ENCODE measurements at places on chromosomes 5 and 9.

DNA sequence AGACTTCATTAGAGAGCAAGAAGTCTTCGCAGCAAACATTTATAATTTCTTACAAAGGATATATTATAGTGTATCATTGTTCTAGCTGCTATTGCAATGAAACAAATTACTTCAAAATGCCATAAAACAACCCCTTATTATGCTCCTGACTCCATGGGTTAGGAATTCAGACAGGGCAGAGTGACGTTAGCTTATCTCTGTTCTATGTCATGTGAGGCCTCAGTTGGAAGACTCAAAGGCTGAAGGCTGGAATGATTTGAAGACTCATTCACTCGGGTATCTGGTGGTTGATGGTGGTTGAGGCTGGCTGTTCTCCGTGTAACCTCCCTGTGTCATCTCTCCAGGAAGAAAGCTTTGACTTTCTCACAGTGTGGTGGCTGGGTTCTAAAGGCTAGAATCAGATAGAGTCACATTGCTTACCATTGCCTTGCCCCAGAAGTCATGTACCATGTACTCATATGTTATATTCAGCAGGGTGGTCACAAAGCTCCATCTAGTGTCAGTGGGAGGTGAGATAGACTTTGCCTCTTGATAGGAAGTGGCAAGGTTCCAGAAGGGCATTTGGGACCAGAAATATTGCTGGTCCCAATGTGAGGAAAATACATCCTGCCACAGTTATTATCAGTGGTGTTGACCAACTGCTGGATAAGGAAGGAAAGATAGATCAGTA is 226.9 kb downstream of the TMEM38B start:
- DNase-seq = no peak

DNA sequence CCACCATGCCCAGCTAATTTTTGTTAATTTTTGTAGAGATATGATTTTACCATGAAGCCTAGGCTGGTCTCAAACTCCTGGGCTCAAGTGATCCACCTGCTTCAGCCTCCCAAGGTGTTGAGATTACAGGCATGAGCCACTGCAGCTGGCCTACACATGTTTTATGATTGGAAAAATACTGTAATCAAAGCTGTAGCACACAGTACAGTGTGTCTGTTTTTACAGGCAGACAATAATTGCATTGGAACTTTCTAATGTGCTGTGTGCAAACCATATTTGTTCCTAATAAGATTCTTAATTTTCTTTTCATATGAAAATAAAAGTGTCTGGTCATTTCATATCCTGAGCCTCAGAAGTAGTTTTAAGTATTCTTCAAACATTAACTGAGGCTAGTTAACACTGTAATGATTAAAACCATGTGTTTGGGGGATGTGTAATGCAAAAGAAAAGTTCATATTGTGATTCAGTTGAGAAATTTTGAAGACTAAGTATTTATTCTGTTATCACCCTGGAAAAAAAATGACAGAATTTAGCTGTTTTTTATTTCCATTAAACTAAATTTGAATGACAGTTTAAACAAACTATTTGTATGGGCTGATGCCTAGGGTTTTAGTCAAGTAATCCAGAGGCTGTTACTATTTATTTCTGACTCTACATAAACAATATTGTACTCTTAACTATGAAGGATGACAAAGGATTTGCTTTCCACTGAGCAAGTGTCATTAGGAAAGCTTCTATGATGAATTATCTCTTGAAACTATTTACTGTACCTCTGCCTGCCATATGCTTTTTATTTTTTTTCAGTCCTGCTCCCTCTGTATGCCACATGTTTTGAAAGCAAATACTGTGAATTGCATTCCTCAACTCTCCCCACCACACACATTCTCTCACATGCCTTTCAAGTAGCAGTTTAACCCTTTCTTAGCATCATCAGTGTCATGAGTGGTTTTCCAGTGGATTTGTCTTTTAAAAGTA is 111.5 kb downstream of the MTREX start:
- DNase-seq = no peak

GRCh38 chr5:112257976-112258375 is 161.1 kb downstream of the EPB41L4A start:
- no peak for DNase-seq

DNA sequence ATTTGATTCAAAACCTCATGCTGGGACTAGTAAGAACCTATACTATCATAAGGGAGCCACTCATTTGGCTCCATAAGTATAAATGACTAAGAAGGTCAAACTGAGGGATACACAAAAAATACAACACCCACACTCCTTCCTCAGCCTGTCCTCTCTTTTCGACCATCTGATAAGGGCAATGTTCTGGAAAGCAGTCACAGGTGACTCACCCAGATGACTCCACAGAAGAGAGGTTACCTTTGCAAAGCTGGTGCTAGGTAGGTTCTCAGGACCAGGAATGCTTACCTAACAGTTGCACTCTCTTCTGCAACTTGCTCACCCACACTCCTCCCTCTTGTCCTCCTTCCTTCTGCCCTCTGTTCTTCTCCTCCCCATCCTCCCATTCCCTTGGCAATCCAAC is 32.9 kb downstream of the LHFPL2 start:
- DNase-seq = no peak

GRCh38 chr9:121801579-121801978 is 150.1 kb downstream of the DAB2IP start:
- no peak for DNase-seq

DNA sequence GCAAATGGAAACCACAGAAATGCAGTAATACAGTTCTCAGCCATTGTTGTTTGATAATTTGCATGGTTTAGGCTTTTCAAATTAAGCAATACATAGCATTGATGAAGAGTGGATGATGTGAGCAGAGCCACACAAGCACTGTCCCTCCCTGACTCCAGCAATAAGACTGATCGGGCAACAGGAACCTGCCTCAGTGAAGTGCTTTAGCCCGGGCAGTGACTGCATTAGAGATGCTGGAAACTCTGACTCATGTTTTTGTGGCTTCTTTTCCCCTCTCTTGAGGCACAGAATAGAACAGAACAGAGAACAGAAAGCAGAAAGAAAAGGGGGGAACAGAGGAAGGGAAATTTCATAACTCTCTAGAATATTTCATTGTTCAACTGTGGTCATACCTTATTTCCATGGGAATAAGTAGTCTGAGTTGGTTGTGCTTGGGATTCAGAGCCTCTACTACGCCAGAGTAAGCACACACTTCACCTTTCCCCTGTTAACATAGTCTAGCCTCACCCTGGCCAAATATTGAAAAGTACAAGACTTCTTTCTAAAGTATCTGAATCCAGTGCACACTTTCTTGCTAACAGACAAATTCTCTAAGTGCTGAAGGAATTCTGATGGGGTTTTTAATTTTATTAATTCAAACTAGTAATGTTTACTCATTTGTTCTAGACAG is 164.8 kb upstream of the VCAN start:
- DNase-seq = no peak

- no peak for DNase-seq
Measured at GRCh38 chr9:130662970-130663257, 1.5 kb upstream of the PRDM12 start.

DNA sequence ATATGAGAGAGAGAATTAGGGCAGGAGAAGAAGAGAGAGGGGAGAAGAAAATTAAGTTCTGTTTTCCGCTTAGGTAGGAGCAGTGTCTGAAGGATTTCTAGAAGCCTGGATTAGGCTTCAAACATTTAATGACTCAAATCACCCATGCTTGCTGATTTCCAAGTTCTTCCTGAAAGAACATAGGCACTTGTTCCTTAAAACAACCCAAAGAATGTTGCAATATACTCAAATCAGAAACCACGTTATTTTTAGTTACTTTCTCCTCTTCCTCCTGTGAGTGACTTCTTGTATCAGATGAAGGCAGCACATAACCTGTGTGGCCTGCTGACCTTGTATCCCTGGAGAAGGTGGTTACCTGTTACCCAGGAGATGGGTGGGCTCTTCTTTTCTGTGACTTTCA is 351.5 kb upstream of the KLF4 start:
- no peak for DNase-seq

GRCh38 chr5:138753794-138754698 is 821 bp downstream of the CTNNA1 start:
- DNase-seq = peak; percentile 64

- no peak for DNase-seq
Measured at GRCh38 chr9:128459011-128459410, 3.2 kb downstream of the ODF2 start.

- no peak for DNase-seq
Measured at GRCh38 chr9:84823421-84824271, 154.1 kb downstream of the NTRK2 start.

DNA sequence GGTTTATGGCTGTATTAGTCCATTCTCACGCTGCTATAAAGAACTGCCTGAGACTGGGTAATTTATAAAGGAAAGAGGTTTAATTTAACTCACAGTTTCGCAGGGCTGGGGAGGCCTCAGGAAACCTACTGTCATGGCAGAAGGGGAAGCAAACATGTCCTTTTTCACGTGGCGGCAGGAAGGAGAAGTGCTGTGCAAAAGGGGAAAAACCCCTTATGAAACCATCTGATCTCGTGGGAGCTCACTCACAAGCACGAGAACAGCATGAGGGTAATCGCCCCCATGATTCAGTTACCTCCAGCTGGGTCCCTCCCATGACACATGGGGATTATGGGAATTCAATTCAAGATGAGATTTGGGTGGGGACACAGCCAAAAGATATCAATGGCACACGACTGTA is 13.9 kb downstream of the LRRC70 start:
- DNase-seq = no peak

GRCh38 chr5:159041444-159042198 is 58.1 kb downstream of the EBF1 start:
- no peak for DNase-seq

- DNase-seq = no peak
Measured at GRCh38 chr9:14346231-14346791, 32.4 kb upstream of the NFIB start.

DNA sequence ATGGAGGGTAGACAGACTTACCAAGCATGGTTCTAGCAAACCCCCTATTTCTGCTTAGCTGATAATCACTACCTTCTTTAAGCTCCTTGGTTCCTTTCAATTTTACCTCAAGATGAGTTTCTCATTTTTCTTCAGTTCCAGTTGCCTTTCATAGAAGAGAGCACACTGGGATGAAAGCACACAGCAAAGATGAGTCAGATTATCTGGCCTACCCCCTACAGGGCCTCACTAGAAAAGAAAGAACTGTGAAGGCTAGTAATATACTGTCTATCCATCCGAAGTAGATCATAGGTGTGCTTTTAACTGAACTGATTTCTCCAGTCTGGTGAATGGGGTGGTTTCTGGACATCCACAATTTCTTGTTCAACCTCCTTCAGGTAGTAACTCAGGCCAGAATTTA is 122.5 kb downstream of the TRPM3 start:
- DNase-seq = no peak

DNA sequence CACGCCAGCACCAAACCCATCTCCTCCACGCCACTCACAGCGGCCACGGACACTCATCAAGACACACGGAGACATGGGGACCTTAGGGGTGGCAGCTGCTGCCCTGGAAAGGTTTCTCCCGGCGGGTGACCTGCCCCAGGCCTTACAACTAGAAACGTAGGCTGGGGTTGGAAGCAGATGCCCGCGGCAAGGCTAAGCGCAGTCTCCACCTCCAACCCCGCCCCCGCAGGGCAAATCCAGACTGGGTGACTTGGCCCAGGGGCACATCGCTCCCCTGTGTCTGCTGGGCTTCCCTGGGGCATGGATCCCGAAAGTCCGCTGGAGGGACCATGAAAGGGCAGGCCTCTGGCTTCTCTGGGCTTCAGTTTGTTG is 12.0 kb upstream of the ASS1 start:
- no peak for DNase-seq

- DNase-seq = no peak
Measured at GRCh38 chr9:131853434-131853833, 113.6 kb upstream of the RAPGEF1 start.

GRCh38 chr5:154390746-154391359 is 54.9 kb upstream of the SAP30L start:
- no peak for DNase-seq
